Hindlimb muscle (tissue), 1 donor: ENCODE measurements at places on chromosomes 1 and 21. TPM values are rescaled to one million over a fixed set of nuclear protein-coding genes. Genes with fewer than 3 reads are reported as not detected.

DNA sequence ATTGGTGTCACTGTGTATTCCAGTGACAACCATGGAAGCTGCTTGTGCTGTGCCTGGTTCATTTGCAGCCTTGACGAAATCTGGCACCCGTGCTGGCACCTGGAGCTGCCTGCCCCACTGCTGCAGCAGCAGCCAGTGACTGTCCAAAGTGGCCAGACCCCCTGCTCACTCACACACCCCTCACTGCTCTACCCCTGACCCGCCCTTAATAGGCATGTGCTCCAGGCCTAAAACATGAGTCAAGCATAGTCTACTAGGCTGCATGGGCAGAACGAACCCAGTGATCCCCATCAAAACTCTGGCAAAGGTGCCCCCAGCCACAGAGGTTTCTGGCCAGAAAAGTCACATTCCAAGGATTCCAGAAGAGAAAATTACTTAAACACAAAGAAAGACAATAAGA, 7.7 kb downstream of the PRAMEF1 start:
- DNase-seq: no peak

DNA sequence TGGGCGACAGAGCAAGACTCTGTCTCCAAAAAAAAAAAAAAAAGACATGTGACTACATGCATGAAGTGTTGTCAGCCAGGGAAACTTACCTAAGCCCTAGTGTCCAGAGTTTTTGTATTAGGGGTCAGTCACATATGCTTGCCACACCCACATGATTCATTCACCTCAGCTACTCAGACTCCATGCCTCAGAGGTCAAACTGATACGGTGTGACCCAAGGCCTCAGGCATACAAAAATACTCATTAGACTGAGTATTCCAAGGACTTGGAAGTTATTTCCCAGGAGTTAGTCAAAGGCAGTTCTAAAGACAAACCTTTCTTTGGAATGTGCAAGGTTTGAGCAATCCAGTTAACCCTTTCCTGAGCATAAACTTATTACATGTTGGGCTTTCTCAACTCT, 6.3 kb upstream of the TRIM33 start:
- no peak for DNase-seq

Gene ZBTB8A
- 10.5 TPM for polyA plus RNA-seq

Gene HRNR
- 0.09 TPM for polyA plus RNA-seq

DNA sequence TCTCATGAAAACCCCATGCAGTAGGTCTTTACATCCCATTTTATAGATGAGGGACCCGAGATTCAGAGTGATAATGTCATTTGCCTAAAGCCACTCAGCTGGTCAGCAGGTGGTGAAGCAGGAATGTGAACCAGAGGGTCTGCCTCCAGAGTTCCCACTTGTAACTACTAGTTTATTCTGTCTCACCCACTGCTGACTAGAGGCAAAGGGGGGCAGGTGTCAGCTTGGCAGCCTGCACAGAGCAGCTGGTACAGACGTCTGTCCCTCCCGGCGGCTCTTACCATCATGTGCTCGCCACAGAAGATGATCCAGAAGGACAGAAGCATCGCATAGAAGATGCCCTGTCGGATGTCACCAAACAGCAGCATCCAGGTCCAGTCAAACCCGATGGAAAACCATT, 82.4 kb downstream of the WLS start:
- no peak for DNase-seq

GRCh38 chr1:84103197-84103992, 40.7 kb upstream of the PRKACB start:
- DNase-seq: peak; percentile 25

DNA sequence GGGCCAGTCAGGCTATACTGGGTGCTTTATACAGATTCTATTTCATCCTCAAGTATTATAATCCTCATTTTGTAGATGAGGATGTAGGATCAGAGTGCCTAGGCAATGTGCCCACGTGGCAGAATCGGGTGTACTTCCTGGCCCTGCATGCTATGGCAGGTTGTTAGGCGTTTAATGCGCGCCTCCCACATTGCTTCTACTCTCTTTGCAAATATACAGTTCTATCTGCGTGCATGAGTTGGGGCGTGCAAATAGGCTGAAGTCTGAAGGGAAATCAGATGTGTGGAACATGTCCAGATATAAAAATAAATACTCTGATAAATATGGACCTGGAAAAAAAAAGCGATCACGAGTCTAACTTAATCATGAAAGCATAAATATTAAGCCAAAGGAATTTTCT, 194.7 kb upstream of the FMN2 start:
- no peak for DNase-seq

DNA sequence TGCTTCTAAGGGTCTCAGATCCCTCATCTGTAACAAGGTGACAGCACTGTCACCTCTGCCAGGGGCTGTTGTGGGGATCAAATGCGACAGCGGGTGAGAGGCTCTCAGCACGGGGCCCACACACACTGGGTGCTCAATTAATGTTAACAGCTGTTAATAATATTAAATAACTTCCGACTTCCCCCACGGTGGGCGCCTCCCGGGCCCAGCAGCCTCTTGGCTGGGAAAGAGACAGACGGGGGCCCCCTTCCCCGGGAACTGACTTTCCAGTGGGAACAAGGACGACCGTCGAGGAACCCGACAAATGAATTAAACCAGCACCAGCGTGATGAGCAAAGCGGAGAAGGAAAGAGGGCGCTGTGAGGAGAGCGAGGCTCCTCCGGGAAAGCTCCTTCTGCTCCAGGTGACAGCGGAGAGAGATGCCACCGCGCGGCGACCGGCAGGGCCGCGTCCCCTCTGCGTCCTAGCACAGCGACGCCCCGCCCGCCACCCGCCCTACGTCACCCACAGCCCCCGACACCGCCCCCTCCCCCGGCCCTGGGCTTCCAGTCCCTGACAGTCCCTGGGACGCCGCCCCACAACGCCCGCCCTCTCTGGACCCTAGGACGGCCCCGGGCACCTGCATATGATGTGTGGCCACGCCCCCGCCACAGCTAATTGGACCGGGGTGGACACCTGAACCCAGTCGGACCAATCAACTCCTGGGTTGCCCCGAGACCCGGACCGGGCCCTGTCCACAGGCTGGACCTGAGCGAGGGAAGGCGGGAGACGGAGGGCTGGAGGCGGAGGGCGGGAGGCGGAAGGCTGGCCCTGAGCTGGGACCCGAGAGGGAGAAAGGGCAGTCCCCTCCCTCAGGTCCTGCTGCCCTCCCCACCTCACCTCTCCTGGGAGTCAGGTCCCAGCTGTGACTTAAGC, 38.2 kb downstream of the MATN1 start:
- no peak for DNase-seq

DNA sequence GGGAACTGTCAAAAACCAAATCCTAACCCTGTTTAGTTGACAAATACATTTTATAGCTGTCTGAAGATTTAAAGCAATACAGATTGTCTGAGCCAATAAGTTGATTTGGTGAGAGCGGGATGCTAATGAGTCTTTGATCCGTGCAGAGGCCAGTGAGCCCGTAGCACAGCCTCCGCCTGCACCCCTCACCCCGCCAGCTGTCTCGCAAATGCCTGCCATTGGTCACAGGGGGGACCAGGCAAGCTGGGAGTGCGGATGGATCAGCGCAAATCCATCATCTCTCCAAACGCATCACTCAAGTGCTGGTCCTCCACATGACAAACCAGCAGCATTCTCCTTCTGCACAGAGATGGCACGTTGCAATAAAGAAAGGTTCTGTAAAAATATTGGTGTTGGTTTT, 51.0 kb downstream of the ZBTB18 start:
- no peak for DNase-seq

GRCh38 chr21:33761441-33762036, 119.2 kb downstream of the ITSN1 start:
- DNase-seq: peak; percentile 40
